Activated CD8-positive, alpha-beta T cell treated with anti-CD3 and anti-CD28 coated beads, Interleukin-2, amount 10 ng/mL, durations not matched to agents 7 days and 5 days (primary cell): ENCODE measurements at places on chromosomes 5 and 9.

DNA sequence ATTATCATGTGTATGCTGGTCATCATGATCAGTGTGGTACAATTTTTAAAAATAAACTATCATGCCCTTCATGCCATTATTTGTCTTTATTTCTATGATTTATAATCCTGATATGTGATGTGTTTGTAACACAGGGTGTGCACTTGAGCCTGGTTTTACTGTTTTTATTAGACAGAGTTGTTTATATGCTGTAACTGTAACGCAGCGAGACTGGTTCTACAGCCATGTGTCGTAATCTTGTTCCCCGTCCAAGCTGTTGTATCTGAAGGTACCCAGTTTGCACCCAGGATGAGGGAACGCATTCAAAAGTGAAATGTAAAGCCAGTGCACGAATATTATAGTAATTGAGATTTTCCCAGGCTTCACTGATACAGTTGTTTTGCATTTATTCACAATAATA, 28.2 kb downstream of the SNX18 start:
- no peak for DNase-seq

GRCh38 chr5:135955525-135955924, 742 bp upstream of the LECT2 start:
- no peak for DNase-seq

- no peak for DNase-seq
Observed at GRCh38 chr5:125722550-125722949, 700.7 kb upstream of the GRAMD2B start.

DNA sequence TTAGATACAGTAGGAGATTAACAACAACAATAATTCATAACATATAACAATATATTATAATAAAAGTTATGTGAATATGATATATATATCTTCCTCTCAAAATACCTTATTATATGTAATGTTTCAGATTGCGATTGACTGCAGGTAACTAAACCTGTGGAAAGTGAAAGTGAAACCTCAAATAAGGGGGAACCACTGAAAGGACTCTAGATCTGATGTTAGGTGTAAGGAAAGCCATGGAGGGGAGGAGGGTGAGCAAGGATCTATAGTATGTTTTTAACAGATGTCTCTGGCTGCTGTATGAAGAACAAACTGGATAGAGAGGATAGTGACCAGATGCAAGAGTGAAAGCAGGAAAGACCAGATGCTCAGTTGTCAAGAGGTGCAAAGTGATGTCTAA, 5.8 kb upstream of the FSTL4 start:
- DNase-seq = no peak

- no peak for DNase-seq
Observed at GRCh38 chr9:71632776-71633175, 135.5 kb downstream of the CEMIP2 start.

DNA sequence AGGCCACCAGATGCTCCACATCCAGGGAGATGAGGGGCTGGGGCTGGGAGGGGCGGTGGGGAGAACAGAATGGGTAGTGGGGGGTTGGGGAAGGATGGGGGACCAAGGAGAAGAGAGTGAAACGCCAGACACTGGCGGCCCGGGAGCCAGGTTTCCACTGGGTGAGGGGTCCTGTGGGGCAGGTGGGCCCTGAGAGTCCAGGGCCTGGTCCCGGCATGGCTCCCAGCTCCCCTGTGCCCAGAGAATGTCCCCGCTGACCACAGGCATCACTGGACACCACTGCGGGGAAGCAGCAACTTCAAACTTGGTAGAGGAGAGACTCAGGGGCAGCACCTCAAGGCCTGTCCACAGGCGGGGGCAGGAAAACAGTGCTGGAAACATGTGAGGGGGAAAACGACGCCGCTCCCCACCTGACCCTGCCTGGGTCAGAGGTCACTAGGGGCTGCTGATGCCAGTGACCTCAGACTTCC, 13.2 kb downstream of the NINJ1 start:
- no peak for DNase-seq

- no peak for DNase-seq
Observed at GRCh38 chr5:1400211-1400855, 44.9 kb downstream of the SLC6A3 start.
